ENCODE measurements at places on chromosomes 6 and 20. TPM values are rescaled to one million over a fixed set of nuclear protein-coding genes. Genes with fewer than 3 reads are reported as not detected.

NMBR gene
- not detected for total RNA-seq

TINAG gene
- not detected for total RNA-seq

GRCh38 chr6:84767526-84768201 is 3.3 kb upstream of the TBX18 start:
- no peak for DNase-seq

DNA sequence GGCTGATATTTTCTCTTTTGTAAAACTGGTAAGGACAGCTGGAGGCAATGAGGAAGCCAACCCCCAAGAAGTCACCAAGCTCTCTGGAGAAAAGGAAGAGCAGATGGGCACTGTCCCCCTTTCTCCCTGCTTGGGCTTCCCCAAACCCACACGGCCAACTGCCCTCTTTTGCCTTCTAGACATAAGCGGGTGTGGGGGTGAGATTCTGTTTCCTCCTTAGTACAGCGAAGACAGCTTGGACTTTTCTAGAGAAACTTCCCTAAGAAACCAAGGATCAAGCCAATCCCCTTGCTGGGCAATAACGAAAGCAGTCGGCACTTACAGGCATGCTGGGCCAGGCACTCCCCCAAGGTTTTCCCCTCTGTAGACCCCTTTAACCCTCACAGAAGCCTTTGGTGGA is 110.3 kb downstream of the CDC5L start:
- DNase-seq, result no peak

DNA sequence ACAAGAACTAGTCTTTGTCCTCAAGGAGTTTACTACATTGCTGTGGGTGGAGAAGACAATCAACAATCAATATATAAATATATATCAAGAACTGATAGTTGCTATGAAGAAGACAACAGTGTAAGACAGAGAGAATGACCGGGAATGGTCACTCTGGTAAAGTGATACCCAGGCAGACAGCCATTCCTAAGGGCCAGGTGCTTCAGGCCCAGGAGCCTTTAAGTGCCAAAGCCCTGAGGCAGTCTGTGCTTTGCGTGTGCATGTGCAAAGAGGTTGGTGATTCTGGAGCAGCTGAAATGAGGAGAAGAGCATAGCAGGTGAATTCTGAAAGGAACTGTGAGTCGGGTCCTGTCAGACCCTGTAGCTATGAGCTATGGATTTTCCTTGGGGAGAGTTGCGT is 154.2 kb downstream of the DOK5 start:
- no peak for DNase-seq

DNA sequence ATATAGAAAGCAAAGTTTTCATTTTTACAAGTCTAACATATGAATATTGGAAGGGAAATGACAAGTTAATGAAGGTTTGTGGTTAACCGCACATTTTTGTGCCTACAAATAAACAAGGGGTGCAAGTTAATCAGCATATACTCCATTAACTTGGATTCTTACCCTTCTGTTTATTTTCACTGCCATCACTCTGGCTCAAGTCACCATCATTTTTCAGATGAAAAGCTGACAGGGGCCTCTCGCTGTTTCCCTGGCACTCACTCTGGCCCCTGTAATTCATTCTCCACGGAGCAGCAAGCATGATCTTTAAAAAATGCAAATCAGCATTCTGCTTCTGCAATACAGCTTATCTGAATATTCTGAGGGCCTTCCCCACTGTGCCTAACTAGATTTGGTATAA is 29.8 kb downstream of the APCDD1L start:
- peak; percentile 20 for DNase-seq

GRCh38 chr20:17898548-17898994 is 70.0 kb downstream of the SNX5 start:
- peak; percentile 77 for DNase-seq
